Karpas-422 (cell line): ENCODE measurements at places on chromosomes 6 and 20. TPM values are rescaled to one million over a fixed set of nuclear protein-coding genes. Genes with fewer than 3 reads are reported as not detected.

DNA sequence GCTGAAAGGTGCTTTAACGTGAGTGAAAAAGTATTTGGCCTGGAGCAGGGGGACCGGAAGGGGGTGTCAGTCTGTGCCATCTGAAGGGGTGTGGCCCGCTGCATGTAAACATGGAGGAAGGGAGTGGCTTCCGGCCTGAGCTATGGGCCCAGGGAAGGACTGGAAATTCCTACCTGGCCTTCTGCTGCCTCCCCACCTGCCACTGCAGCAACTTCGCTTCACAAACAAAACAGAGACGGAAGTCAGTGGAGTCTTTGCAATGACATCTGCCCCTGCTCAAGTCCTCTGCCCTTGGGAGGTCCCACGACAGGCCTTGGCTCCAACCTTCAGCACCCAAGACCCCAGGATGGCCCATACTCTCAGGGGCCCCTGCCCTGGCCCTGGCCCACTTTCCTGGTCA, 28.1 kb upstream of the FOXP4 start:
- no peak for DNase-seq

The OGFRL1 gene
- total RNA-seq = 31.0 and 59.9 TPM in 2 replicates

DNA sequence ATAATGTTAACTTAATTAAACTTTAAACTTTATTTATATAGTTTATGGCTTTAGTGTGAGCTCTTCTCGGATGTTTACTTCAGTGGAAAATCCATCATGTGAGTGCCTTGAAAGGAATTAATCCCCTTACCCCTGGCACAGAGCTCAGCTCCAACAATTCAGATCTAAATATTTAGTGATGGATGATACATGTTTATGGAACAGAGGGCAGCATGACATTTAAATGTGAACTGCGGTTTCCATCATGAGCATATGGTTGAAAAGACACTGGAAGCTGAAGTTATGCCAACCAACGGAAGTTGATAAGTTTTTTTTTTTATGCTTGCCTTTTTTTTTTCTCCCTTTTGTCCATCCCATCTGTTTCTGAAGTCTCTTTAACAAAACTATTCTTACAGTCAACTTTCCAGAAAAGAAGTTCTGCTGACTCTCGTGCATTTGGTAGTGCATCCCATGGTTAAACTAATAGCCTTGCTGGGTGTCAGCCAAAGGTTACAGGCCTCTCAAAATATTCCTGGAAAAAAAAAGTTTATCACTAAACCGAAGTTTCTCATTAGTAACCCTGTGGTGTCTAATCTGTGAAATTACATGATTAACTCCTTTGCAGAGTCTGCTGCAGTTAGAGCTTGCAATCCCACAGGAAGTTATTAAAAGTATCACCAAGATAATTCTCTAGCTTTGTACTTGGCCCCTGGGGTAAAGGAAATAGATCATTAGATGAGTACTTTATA, 243.9 kb upstream of the TCF21 start:
- no peak for DNase-seq

GRCh38 chr6:31908791-31909190, 6.9 kb upstream of the ZBTB12 start:
- DNase-seq = no peak

DNA sequence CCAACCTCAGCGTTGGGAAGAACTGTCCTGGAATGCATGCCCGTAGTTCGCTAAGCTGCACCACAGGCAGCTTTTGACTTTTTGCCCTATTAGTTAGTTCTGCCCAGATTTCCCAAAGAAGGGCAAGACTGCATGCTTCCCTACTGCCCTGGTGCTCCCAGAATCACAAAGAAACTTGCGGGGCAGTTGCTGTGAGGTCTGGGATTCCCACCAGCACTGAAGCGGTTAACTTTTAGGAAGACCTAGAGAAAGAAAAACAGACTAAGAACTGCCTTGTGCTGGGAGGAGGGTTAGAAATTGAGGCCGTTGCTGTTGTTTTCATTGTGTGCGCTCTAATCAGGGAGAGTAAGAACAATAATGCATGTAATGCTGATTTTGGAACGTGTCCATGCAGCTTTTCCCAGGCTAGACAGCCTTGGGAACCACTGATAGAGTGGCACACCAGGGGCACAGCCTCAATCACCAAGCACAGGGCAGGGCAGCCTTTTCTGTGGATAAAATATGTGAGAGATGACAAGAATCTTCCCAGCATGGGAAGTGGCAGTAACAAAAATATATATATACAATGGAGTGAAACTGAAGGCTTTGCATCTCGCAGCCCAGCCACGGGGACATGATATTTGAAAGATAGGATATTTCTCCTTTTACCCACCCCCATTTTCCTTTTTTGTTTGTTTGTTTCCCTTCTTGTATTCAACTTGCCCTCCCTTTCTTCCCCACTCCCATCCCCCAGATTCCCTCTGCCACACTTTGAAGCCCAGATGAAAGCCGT, 137.7 kb upstream of the HEY2 start:
- DNase-seq = no peak

GRCh38 chr20:25050501-25051350, 7.2 kb downstream of the ACSS1 start:
- no peak for DNase-seq

- no peak for DNase-seq
Observed at GRCh38 chr20:13392391-13392790, 171.3 kb downstream of the ISM1 start.

DNA sequence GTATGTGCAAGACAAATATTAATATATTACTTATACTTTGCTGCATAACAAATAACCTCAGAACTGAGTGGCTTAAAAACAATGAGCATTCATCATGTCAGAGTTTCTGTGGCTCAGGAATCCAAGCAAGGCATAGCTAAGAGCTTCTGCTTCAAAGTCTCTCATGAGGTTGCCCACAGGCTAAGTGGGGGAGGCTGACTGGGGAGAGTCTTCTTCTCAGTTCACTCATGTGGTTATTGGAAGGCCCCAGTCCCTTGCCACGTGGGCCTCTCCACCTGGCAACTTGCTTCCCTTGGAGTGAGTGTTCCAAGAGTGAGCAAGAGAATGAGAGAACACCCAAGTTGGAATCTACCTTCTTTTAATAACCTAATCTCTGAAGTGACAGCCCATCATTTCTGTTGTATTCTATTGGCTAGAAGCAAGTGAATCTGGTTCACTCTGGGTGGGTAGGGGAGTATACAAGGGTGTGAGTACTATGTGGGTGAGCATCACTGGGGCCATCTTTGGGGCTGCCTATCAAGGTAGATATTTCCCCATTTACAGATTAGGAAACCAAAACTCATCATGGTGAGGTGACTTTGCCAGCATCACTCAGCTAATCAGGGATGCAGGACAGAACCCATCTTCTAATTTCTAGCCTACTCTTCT, 36.0 kb downstream of the DNAH8 start:
- DNase-seq = no peak

The TFEB gene
- 72.3 and 117 TPM in 2 replicates for total RNA-seq

GRCh38 chr6:36963451-36964290, 9.1 kb downstream of the PI16 start:
- peak; percentile 78 for DNase-seq

The KCNQ2 gene
- not detected in 2 replicates for total RNA-seq

DNA sequence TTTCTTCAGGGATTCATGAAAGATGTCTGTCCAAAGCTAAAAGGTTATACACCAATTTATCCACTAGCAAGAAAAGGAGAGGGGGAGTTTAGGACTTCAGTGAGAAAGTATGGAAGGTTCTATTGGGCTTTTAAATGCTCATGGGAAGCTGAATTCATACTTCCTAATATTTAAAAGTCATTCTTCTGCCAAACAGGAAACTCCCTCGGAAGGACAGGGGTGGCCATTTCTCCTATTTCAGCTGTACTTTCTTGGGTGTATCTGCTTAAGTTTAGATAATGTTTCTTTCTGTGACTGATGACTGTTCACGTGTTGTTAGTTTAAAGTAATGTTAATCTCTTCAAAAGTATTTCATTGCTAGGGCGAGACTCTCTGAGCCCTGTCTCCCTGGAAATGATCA, 80.5 kb upstream of the IFNGR1 start:
- DNase-seq = no peak

DNA sequence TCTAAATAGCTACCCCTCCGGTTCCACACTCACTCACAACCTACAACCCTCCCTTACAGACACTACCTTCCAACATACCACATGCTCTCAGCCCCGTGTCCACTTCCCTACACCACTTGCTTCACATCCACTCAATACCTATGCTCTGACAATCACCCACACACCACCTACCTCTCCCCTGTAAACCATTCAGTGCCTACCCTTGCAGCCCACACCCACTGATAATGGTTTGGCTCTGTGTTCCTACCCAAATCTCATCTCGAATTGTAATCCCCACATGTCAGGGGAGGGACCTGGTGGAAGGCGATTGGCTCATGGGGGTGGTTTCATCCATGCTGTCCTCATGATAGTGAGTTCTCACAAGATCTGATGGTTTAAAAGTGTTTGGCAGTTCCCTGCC, 9.8 kb upstream of the ZNF343 start:
- DNase-seq = no peak

The SUN5 gene
- not detected in 2 replicates for total RNA-seq

DNA sequence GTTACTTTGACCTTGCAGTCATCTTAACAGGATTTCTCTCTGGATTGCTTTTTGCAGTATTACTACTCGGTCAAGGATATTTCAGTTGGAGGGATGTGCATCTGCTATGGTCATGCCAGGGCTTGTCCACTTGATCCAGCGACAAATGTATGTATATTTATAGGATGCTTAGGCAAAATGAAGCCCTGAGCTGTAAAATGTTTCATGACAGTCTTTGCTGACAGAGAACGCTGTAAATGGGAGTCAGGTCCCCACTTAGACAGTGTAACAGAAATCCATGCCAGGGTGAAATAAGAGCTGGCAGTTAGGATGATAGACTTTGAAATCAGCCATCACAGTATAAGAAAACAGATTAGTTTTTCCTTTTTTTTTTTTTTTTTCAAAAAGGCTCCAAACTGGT, 264.0 kb downstream of the LAMA2 start:
- no peak for DNase-seq

DNA sequence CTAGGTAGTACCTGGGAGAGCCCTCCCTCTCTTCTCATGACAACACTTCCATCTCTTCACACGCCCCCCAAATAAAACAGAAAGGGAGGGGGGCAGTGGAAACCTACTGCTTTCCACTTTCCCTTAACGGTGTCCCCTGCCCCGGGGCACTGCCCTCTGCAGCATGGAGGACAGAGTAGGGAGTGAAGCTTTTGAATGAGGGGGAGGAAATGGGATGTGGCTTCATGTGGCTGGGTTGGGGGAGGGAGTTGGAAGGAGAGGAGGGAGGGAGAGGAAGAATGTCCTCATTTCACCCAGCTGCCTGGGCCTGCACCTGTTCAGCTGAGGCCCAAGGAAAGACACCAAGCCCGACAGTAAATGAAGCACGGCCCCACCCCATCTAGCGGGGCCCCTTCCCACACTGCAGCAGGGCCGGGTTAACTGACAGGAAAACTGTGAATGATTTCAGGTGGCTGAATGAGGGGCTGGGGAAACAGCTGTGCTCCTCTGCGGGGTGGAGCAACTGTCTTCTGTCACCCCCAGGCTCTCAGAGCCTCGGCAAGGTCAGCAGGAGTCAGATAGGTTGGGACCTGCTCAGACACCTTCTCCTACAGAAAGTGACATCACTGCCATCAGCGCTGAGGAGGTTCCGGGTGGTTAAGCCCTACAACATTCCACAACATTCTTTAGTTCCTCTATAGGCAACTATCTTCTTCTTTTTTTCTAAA, 40.0 kb upstream of the TAF8 start:
- DNase-seq = no peak

GRCh38 chr20:64242797-64243475, 12.6 kb upstream of the PCMTD2 start:
- DNase-seq = no peak

DNA sequence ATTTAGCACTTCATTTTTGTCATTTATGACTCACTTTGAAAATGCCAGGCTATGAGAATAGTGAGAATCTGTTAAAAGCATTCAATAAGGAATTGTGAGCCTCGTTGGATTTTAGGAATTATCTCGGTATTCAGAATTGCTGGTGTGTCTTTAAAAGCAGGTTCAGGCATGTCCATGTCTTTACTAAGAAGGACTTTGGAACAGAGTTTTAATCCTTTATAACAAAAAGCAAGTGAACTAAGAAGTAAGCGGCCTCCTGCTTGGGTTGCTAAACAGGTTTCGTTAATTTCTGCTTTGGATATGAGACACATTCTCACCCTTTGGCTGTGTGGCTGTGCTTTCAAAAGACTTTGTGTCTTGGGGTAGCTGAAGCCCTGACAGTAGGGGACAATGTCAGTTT, 74.9 kb downstream of the IGF2R start:
- DNase-seq = no peak

DNA sequence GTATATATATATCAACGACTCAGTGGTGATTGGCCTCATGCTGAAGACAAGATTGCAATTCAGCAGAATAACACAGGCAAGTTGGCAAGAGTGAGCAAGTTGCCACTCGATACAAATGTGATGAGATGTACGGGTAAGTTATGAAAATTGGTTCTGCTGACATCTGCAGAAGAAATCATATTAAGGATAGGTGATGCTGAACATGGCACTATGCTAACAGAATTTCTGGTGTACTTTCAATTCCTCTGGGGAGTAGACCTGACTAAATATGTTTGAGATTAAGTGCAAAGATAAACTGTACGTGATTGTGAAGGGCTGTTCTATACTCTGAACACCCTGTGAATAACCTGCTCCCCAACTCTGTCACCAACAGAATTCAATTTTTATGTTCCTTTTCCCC, 758.2 kb downstream of the TBC1D32 start:
- DNase-seq = no peak

DNA sequence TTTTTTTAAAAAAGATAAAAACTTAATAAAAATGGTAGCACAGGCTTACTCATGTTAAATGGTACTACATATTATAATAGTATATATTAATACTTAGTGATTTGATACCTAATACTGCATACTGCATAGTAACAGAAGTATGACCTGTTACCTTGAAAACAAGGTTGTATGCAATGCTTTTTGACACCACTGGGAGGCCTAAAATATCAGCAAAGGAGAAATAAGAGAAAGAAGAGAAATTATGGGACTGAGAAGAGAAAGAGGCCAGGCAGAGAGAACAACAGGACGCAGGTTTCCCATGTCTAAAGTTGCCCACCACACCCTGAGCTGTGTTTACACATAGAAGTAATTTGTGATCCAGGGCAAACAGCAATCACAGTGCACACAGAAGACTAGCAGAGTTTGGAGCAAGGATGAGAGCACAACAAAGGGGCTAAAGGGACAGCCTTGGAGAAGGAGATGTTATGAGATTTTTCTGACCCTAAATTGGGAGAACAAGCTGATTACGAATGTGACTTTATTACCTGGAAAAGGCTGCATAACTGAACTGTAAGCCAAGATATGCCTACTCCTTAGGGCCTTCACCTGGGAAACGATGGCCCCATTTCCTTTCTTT, 73.2 kb downstream of the ROS1 start:
- peak; percentile 50 for DNase-seq
